NCI-H1694 treated with DMSO at 0.1 percent for 48 hours (cell line): ENCODE measurements at places on chromosomes 16 and 17.

- DNase-seq: no peak
Measured at GRCh38 chr16:24745791-24746190, 16.3 kb downstream of the TNRC6A start.

DNA sequence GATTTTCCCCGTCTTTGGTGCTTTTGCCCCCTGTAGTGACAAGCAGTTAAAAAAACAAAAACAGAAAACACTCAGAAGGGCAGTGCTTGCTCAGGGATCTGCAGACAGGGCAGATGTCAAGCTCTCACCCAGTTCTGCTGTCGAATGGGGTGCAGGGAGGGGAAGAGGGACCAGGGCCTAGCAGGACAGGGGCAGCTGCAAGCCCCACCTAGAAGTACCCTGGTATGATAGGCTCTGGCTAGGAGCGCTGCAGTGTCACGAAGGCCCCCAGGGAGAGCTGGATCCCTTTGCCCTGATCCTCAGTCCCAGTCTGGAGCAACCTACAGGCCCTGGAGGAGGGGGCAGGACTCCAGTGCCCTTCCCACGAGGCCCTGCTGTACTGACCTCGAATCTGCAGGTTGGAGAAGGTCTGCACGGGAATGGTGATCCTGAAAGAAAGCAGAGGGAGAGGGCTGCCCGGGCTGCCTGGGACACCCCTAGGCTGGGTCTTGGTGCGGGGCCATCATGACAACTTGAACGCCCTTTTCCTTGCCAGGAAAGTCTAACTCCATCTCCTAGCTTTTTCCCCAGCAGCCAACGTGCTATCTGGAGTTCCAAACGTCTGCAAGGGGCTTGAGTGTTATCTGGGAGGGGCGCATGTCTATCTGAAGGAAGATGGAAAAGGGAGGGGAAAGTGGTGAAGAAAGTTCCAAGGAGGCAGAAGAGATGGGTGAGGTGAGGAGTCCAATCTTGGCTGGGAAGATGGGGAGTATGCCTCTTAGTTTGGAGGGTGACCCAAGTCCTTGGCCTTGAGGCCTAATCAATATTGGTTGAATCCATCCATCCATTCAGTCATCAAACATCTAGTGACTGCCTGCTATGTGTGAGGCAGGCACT, 4.8 kb downstream of the GFAP start:
- no peak for DNase-seq

GRCh38 chr16:83433201-83433600, 374.6 kb upstream of the HSBP1 start:
- no peak for DNase-seq

DNA sequence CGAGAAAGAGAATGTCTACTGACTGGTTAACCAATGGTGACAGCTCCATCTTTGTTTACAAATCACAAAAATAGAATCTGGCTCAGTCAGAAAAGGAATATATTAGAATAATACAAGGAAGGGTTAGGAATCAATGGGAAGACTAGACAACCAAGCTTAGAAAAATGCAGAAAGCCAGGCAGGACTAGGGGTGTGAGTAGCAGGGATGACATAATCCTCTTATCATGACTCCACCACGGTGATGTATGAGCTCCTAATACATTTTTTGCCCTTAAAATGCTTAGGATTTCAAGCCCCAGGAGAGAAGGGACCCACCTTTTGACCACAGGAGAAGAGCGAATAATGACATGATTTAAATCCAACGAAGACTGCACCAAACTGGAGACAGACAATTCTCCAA, 252.3 kb downstream of the CHD9NB start:
- DNase-seq: no peak

DNA sequence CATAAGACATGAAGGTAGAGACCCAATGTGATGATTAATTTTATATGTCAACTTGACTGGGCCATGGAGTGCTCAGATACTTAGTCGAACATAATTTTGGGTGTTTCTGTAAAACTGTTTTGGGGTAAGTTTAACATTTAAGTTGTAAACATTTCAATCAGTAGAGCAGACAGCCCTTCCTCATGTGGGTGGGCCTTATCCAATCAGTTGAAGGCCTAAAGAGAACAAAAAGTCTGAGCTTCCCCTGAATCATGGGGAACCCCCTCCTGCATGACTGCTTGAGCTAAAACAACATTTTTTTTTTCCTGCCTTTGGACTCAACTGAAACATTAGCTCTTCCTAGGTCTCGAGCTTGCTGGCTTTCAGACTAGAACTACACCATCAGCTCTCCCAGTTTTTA, 327.3 kb upstream of the SOX9 start:
- no peak for DNase-seq

- no peak for DNase-seq
Measured at GRCh38 chr17:51214920-51215319, 44.9 kb downstream of the MBTD1 start.

DNA sequence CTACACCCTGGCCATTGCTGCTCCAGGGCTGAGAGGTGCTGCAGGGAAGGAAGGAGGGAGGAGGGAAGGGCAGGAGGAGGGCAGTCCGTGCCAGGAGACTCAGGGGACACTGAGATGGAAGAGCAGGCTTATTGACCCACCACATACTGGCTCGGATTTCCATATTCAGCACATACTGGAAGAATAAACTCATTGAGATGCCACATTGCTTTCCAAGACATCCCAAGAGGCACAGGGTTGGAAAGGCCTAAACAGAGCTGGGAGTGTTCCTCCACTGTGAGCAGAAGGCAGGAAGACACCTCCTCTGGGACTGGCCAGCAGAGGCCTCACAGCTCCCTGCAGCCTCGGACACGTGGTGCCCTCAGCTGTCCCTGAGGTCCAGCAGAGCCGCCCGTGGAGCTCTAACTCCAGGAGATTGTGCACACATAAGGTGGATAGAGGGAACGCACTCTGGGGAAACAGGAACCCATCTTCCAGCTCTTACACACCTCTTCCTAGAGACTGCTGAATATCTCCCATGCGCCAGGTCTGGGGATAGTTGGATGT, 17.4 kb downstream of the CCDC182 start:
- no peak for DNase-seq
